ENCODE measurements at places on chromosomes 3 and 15. TPM values are rescaled to one million over a fixed set of nuclear protein-coding genes. Genes with fewer than 3 reads are reported as not detected.
A peak's percentile ranks its signal among the peaks of the same experiment; 100 is the strongest.

DNA sequence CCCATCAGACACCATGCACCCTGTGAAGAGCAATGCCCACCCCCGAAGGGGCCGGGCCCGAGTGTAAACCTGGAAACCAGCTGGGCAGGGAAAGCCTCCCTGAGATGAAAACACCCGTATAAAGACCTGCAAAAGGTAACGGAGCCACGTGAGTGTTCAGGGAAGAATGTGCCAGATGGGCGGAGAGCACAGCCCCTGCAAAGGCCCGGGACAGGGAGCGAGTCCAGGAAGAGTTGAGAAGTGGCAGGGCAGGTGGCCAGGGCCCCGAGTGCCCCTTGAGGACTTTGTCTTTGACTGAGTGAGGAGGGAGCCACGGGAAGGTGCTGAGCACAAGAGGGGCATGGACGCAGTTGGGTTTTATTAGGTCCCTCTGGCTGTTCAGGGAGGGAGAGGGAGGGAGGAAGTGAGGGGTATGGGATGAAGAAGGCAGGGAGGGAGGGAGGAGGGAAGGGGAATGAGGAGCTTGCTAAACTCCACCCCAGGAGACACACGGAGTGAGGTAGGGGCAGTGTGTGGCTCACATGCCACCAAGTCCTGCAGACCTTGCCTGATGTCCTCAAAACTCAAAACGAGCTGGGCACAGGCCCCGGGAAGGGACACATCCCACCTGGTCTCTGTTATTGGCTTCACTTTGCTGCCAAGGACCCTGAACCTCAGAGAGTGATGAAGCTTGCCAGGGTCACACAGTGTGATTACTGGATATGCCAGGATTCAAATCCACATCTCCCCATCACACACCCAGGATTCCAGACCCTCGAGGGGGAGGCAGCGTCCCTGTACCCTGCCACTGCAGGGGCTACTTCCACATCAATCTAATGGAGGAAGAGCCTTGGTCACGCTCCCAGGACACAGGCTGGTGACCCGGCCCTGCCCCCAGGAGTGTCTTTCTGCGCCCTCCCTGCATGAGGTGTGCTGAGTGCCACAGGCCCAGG lies 49.1 kb upstream of the IQSEC1 start:
- no peaks in the 10 kb centered on the region for H3K36me3 ChIP-seq
- no peak overlapping the region for H3K27ac ChIP-seq
- no peak overlapping the region for H3K4me3 ChIP-seq
- no peaks in the 10 kb centered on the region for H3K4me1 ChIP-seq
- DNase-seq = no peak
- H3K27me3 ChIP-seq = peaks cover 7% of the 10 kb centered on the region

- H3K36me3 ChIP-seq = no peaks in the 10 kb centered on the region
- H3K4me3 ChIP-seq = no peak overlapping the region
- no peak overlapping the region for H3K27ac ChIP-seq
Observed at GRCh38 chr3:141709126-141709770, 28.9 kb upstream of the RNF7 start.

DNA sequence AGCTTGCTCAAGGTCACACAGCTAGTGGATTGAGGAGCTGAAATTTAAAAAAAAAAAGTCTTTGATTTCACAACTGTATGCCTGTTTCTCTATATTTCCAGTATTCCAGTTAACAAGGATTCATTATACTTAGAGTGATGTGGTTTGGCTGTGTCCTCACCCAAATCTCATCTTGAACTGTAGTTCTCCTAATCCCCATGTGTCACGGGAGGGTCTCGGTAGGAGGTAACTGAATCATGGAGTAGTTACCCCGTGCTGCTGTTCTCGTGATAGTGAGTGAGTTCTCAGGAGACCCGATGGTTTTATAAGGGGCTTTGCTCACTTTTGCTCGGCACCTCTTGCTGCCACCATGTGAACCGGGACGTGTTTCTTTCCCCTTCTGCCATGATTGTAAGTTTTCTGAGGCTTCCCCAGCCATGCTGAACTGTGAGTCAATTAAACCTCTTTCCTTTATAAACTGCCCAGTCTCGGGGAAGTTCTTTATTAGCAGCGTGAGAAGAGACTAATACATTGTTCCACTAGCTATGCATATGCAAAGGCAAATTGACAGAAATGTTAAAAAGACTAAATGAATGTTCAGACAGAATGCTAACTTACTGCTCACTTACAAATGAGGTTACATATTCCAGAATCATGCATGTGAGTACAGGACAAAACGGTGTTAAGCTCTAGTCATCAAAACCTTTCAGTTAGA lies 1101.9 kb downstream of the ROBO1 start:
- H3K4me1 ChIP-seq = no peaks in the 10 kb centered on the region
- no peak for DNase-seq
- H3K36me3 ChIP-seq = no peaks in the 10 kb centered on the region
- H3K4me3 ChIP-seq = no peak overlapping the region
- H3K27me3 ChIP-seq = no peaks in the 10 kb centered on the region

Gene FBN1
- total RNA-seq = 1.1 TPM

- H3K4me3 ChIP-seq = no peak overlapping the region
- no peaks in the 10 kb centered on the region for H3K36me3 ChIP-seq
- no peak for DNase-seq
- peaks cover 17% of the 10 kb centered on the region for H3K27me3 ChIP-seq
Observed at GRCh38 chr15:51111061-51111460, 16.4 kb upstream of the TNFAIP8L3 start.

DNA sequence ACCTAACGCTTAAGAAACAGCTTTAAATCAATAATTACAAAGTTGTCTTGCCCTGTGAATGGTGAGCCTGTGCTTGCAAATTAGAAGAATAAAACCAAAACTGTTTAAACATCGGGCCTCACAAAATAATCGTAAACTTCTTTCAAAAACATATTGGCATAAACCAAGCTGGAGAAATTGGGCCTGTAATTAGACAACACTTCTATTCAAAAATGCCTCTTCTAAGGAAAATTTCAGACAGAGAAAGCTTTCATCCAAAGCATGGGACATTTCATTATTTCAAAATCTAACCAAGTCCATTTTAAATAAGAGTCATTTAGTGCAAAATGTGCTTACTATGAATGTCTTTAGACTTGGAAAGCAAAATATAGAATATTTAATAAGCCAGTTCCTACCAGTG lies 35.5 kb upstream of the GNB4 start:
- H3K27me3 ChIP-seq = no peaks in the 10 kb centered on the region
- no peaks in the 10 kb centered on the region for H3K36me3 ChIP-seq
- no peaks in the 10 kb centered on the region for H3K4me1 ChIP-seq
- no peak for DNase-seq
- no peak overlapping the region for H3K27ac ChIP-seq
- no peak overlapping the region for H3K4me3 ChIP-seq

Gene HES1
- total RNA-seq = 2.4 TPM

GRCh38 chr3:31008994-31009393 lies 114.5 kb upstream of the GADL1 start:
- H3K36me3 ChIP-seq = no peaks in the 10 kb centered on the region
- DNase-seq = no peak
- H3K27me3 ChIP-seq = no peaks in the 10 kb centered on the region
- H3K4me3 ChIP-seq = no peak overlapping the region

- DNase-seq = no peak
- H3K36me3 ChIP-seq = no peaks in the 10 kb centered on the region
- no peak overlapping the region for H3K4me3 ChIP-seq
- H3K27me3 ChIP-seq = no peaks in the 10 kb centered on the region
Observed at GRCh38 chr3:126889276-126890201, 93.4 kb upstream of the PLXNA1 start.

DNA sequence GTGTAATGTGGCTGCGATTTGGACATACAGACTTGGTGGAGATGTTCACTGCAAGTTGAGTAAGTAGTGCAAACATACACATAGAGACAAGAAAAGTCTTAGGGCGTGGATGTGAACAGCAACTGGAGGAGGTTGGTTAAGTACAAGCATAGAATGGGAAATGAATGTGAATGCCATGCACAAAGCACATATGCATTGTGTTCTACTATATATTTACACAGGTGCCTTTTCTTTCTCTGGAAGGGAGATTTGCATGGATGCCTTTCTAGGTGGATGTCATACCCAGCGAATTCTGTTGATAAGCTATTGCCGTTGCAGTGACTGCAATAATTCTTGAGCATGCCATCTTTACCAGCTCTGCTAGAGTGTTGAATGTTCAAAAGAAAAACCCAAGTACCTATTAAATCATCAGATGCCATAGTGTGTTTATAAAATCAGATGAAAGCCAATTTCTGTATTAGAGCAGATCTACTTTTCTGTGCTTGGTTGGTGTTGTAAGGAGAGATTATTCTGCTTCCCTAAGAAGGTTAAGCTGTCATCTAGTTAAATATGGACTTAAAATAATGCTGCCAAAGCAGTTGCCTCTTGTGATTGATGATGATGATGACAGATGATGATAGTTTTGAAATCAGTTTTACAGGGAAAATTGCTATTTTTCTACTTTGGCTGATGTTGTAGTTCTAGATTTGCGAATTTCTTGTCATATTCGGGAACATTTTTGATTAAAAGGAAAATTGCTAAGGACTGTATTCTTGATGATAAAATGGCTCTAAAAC lies 148.4 kb downstream of the CNTN4 start:
- DNase-seq = no peak
- no peaks in the 10 kb centered on the region for H3K27me3 ChIP-seq
- no peak overlapping the region for H3K4me3 ChIP-seq
- H3K27ac ChIP-seq = no peak overlapping the region
- no peaks in the 10 kb centered on the region for H3K4me1 ChIP-seq
- no peaks in the 10 kb centered on the region for H3K36me3 ChIP-seq

- H3K4me1 ChIP-seq = no peaks in the 10 kb centered on the region
- no peaks in the 10 kb centered on the region for H3K36me3 ChIP-seq
- H3K27me3 ChIP-seq = no peaks in the 10 kb centered on the region
Observed at GRCh38 chr3:170063691-170064090, 25.9 kb downstream of the GPR160 start.

- H3K27ac ChIP-seq = no peak overlapping the region
- H3K27me3 ChIP-seq = peaks cover 13% of the 10 kb centered on the region
- no peaks in the 10 kb centered on the region for H3K36me3 ChIP-seq
- no peak overlapping the region for H3K4me3 ChIP-seq
Observed at GRCh38 chr15:100947760-100948429, 28.7 kb downstream of the LRRK1 start.

DNA sequence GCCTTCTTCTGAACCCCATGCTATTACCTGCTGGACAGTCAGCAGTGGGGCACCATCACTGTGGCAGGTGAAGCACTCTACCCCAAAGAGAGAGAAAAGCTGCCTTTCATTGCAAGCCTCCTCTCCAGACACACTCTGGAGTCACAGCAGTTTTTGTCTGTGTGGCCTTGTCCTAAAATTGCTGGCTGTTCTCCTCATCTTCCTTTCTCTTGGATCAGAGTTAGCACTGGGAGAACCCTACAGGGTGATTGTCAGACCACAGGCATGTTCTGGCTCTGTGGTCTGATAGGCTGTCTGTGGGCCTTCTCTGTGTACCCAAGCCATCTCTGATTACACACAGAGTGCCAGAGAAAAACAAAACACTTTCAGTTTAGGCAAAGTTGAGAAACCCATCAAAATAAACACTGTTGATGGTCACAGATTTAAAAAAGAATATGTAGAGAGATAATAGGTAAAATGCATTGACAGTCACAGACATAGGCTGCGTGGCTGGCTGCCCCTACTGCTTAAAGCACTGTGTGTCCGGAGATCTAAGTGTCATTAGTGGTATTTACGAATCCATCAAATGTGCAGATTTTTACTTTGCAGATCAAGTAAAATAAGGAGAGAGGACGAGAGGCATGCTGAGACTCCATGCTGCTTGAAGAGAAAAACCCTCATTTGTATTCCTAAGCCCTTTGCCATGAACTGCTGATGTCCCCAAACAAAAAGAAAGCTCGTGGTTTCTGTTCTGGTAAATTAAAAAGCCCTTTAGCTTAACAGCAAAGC lies 689.9 kb downstream of the TUSC7 start:
- no peaks in the 10 kb centered on the region for H3K36me3 ChIP-seq
- no peak for DNase-seq

- no peak for DNase-seq
- peak overlapping the region; percentile 80 for H3K27ac ChIP-seq
- no peaks in the 10 kb centered on the region for H3K27me3 ChIP-seq
- H3K36me3 ChIP-seq = peaks cover 3% of the 10 kb centered on the region
Observed at GRCh38 chr15:52008698-52009434, 10.2 kb upstream of the MAPK6 start.

DNA sequence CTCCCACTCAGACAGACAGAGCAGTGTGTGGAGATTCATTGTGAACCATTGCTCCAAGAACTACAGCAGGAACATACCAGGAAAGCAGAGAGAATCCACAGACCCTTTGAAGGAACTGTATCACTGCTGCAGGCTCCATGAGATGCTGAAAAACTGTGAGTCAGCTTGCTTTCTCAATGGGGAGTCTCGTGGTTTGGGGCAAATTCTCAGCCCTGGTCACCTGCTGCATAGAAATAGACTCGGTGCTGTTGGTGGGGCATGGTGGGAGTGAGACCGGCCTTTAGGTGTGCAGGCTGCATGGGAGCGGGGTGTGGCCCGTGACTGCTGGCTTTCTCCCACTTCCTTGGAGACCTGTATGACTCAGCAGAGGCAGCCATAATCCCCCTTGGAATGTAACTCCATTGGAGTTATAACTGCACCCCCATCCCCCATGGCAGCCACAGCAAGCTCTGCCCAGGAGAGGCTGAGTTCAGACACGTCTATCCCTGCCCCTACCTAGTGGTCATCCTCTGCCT lies 35.6 kb downstream of the ALCAM start:
- DNase-seq = no peak
- no peaks in the 10 kb centered on the region for H3K4me1 ChIP-seq
- no peak overlapping the region for H3K4me3 ChIP-seq
- H3K36me3 ChIP-seq = no peaks in the 10 kb centered on the region

Gene MTFMT
- 13.7 TPM for total RNA-seq

GRCh38 chr3:116037954-116038911 lies 407.1 kb downstream of the LSAMP start:
- H3K27ac ChIP-seq = no peak overlapping the region
- H3K36me3 ChIP-seq = no peaks in the 10 kb centered on the region
- DNase-seq = no peak
- H3K4me1 ChIP-seq = no peaks in the 10 kb centered on the region
- H3K4me3 ChIP-seq = no peak overlapping the region

- peaks cover 98% of the 10 kb centered on the region for H3K4me1 ChIP-seq
- peaks cover 65% of the 10 kb centered on the region for H3K36me3 ChIP-seq
- DNase-seq = no peak
- no peaks in the 10 kb centered on the region for H3K27me3 ChIP-seq
- H3K27ac ChIP-seq = peak overlapping the region; percentile 91
Observed at GRCh38 chr15:78051596-78051995, 25.9 kb downstream of the TBC1D2B start.
